Suprapubic skin (tissue), 4 donors: ENCODE measurements at places on chromosomes 6 and 20. TPM values are rescaled to one million over a fixed set of nuclear protein-coding genes. Genes with fewer than 3 reads are reported as not detected.

Gene COX4I2
- total RNA-seq = not detected

- peak; percentile 24 for DNase-seq
These were observed 36.4 kb upstream of the SMOC2 start for GRCh38 chr6:168404560-168404959.

DNA sequence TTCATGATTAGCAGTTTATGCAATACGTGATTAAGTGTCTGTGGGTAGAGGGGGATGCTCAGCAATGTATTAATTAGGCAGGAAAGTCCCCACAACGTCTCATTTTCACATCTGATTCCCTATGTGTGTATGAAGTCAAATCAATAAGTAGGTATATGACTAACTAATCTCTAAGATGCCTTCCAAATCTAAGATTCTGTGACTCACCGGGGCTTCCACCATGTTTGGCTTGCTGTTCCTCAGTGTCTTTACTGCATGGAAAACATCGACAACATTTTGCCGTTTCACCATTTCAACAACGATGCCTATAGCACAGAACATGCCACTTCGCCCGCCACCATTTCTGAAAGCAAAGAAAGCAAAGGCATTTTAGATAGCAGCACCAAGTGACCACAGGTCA, 72.0 kb upstream of the THEMIS start:
- DNase-seq = no peak

- no peak for DNase-seq
These were observed 87.5 kb downstream of the SYNJ2 start for GRCh38 chr6:158068893-158069799.

DNA sequence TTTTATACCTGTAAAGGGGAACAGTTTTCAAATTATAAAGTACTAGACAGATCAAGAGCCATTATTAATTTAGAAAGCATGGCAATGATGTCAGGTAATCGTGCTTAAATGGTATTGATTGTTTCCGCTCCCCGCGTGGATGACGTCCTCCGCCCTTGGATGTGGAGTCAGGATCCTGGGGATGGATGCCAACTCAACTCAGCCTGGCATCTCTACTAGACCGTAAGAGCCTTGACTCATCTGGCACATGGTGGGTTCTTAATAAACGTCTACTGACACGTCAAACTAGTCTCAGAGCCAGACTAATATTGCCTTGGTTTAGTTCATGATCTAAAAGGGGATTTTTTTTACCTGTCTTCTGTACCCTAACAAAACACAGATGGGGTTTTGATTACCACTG, 80.2 kb downstream of the LRFN2 start:
- DNase-seq = no peak

GRCh38 chr6:51868591-51869355, 218.6 kb downstream of the PKHD1 start:
- DNase-seq = no peak
